ENCODE measurements at places on chromosomes 13 and 19.

- DNase-seq: no peak
Measured at GRCh38 chr19:17739121-17739875, 12.0 kb upstream of the FCHO1 start.

- peak; percentile 70 for DNase-seq
Measured at GRCh38 chr19:18274781-18275356, 617 bp upstream of the IQCN start.

DNA sequence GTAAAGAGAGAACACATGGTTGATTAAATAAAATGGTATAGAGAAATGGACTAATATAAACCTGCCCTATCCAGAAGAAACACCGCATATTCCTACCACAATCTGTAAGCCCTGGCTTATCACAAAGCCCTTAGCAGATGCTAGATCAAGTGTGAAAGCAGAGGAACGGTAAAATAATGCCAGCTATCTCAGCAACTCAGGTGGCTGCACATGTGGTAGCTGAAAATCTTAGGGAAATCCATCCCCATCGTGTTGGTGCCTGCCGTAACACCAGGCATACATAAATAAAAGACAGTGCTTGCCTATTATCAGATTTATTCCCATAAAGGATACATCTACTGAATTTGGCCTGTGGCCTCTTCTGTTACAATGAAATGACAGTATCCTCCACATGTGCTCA is 304.1 kb upstream of the MAB21L1 start:
- DNase-seq: no peak

DNA sequence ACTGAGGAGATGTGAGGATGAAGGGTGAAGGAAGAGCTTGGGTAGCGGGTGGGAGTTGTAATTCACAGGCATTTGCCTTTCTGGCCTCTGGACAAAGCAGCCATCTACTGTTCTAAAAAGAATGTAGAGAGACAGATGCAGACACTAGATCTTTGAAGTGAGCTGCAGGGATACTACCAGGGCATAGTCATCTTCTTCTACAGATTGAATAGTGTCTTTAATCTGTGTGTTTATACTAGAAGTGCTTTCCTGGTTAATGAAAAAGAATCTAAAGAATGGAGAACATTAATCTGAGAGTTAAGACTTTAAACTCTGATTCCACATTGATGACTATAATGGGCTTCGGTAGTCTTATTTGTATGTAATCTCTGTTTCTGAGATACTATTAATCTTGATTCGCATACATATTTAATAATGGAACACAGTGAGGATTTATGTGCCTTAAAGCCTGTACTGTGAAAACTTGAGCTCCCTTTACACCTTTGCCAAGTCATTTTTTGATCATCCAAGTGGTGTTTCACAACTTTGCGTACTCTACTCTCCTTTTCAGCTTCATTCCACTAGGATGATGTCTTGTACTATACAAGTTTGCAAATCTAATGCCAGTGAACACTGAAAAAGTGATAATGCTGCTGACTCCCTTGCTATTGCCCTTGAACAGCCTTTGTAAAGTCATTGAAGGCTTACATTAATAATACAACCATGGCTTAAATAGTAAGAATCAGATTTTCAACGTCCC is 2199.4 kb upstream of the PCDH20 start:
- no peak for DNase-seq
